ENCODE measurements at places on chromosomes 16 and 17.

DNA sequence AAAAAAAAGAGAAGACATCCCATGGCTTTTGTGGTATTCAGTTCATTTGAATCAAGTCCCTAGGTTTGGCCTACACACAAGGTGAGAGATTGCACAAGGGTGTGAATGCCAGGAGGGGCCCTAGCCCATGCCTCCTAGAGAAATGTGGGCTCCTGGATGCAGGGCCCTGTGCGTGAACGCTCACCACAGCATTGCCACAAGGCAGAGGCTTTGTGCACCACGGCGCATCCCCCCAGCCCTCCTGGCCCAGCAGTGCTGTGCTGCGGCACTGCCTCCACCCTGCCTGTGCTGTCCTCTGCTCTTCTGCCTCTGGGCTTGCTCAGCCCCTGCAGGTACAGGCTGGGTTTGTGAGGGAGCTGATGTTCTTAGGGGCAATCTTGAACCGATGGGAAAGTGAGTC, 80.9 kb upstream of the MED9 start:
- DNase-seq, result no peak

GRCh38 chr16:76176153-76176552, 101.0 kb upstream of the CNTNAP4 start:
- DNase-seq, result no peak

GRCh38 chr17:18041776-18042175, 2.6 kb downstream of the GID4 start:
- no peak for DNase-seq

GRCh38 chr16:57688487-57688986, 6.1 kb upstream of the DRC7 start:
- DNase-seq, result no peak

- no peak for DNase-seq
Measured at GRCh38 chr17:49370971-49371834, 9.2 kb upstream of the ZNF652 start.

- DNase-seq, result no peak
Measured at GRCh38 chr17:63173450-63173849, 207.4 kb downstream of the TANC2 start.

DNA sequence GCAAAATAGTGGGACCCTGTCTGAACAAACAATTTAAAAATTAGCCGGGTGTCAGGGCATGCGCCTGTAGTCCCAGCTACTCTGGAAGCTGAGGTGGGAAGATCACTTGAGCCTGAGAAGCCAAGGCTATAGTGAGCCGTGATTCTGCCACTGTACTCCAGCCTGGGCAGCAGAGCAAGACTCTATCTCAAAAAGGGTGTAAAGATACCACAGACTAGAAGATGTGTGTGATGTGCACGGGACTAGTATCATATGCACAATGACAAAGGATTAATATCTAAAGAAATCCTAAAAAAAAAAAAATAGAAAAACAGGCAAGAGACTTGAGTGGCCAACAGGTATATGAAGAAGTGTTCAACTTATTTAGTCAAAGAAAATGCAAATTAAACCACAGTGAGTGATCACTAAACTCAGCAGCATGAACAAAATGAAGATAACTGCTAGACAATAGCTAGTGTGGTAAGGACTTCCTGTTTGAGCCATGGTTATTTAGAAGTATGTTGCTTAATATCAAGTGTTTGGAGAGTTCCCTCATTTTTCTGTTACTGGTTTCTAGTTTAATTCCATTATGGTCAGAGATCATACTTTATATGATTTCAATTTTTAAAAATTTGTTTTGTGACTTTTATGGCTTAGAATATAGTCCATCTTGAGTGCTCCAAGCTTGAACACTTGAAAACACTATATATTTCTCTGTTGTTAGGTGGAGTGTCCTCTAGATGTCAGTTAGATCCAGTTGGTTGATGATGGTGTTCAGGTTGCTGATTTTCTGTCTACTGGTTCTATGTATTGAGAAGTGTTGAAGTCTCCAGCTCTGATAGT, 14.7 kb upstream of the SLX4 start:
- DNase-seq, result no peak

GRCh38 chr17:57672971-57673370, 72.1 kb downstream of the CCDC182 start:
- DNase-seq, result no peak

DNA sequence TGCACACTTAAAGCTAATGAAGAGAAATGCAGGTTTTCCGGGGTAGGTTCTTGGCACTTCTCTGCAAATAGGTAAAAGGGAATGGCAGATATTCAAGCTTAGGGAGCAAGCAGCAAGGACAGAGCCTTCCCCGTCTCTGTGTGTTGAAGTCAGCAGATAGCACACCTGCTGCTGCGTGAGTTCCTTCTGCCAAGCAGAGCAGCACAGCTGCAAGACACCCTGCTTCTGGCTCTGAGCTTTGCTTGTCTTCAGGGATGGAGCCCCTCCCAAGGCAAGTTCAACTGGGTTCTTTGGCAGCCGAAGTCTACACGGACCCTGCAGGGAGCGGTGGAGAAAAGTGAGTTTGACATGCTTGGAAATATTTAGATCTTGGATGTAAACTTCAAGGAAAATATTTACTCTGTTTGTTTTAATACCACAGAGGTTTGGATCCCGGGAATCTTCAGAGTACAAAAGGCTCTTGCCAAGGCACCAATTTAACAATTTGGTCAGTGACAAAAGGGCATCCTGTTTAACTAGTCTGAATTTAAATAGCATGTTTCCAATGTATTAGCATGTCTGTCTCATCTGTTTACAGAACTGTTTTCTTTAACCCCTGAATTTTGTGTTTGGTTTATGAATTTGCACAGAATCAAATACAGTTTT, 113.4 kb upstream of the KCNJ16 start:
- no peak for DNase-seq

DNA sequence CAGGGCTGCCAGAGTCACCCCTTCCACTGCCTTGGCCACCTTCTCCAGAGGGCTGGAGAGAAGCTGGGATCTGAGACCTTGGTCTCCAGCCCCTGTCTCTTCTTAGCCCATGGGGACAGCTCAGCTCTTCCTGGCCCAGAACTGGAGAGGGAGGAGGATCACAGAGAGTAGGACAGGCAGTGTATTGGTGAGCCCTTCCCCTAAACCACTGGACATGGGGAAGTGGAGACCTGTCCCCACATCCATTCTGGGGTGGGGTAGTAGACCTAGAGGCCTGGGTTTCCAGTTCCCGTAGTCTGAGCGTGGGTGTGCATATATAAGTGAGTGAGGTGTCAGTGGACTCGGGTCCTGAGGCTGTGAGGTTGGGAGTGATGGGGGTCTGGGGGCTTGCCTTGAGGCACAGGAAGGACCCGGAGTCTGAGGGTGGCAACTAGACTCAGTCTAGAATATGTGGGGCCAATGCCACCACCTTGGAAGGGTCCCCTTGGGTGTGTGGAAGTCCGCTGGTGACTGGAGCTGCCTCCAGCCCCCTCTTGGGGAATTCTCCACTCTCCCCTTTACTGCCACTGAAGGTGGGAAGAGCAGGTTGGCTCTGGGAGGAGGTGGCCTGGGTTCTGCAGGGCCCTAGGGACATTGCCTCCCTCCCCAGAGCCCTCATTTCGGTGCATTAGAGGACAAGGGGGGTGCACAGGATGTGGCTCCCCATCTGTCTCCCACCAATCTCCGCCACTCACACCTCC, 19.9 kb downstream of the GJD3 start:
- DNase-seq, result no peak

GRCh38 chr17:64146418-64147109, 16.6 kb upstream of the ERN1 start:
- DNase-seq, result no peak

DNA sequence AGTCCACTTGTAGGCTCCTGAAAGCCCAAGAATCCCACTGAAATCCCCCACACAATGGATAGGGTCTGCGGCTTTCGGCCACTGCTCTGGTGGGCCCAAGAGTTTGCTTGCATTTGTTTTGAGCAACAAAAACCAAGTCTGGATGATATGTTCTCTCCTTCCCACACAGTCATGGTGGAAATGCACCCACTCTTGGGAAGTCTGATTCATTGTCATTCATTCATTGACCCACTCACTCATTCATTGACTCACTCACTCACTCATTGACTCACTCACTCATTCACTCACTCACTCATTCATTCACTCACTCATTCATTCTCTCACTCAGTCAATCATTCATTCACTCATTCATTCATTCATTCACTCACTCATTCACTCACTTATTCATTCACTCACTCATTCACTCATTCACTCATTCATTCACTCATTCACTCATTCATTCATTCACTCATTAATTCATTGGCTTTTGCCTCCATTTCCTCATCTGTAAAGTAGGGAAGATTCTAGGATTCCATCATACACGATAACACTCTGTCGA, 2.2 kb upstream of the CA5A start:
- no peak for DNase-seq

DNA sequence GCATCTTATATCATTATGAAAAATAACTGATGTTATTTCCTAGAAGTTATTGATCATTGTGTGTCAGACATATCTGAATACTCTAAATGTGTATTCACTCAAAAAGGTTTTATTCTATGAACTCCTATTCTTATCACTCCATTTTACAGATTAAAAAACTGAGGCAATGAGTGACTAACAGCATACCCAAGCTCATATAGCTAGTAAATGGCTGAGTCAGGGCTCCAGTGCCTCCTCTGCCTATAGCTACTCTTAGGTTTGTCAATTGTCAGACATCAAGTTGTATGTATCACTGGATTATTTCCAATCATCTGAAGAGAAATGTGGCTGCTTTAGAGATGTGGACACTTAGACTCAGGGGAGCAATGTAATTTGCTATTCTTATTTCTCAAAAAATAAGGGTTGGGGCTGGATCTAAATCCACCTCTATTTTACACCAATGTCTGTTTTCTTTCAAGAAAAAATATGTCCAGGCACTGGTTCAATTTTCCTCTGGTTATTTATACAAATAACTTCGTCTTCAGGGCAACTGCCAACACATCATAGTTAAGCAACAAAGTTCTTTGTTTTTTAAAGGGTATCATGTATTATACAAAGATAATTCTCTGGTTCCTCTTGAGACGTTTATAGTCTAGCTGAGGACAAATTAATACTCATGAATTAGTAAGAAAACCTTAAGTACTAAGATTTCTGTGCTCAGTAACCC, 328.9 kb upstream of the MAF start:
- no peak for DNase-seq

- no peak for DNase-seq
Measured at GRCh38 chr16:89256651-89257254, 39.2 kb downstream of the ZNF778 start.

DNA sequence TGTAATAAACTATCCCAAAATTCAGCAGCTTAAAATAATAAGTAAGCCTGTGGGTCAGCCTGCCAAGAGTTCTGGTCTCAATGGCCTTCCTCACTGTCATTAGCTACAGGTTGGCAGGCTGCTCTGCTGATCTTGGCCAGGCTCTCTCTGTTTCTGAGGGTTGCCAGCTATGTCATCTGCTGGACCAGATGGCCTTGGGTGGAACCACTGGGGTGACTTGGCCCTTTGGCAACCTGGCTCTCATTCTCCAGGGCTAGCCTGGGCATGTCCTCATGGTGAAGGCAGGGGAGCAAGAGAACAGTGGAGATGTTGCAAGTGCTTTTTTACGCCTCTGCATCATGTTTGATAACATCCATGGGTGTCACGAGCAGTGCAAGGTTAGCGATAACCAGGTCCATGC, 13.9 kb downstream of the ITGAM start:
- DNase-seq, result no peak

DNA sequence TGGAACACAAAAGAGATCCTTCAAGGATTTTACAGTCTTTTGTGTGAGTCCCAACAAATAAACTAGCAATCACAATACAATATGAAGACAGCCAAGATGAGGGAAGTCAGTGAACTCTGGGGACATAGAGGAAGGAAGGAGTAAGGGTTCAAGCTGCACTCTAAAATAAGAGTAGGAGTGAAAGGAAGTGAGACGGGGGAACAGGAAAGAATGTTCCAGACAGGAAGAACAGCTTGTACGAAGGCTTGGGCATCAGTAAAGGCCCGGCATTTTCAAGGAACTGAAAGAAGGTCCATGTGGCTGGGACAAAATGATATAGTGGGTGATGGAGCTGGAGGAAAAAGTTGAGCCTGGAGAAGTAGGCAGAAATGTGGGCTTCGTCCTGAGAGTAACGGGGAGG, 4.5 kb downstream of the CCL17 start:
- no peak for DNase-seq

GRCh38 chr17:61201211-61201610, 198.4 kb upstream of the TBX2 start:
- DNase-seq, result no peak

GRCh38 chr16:24996301-24996700, 18.9 kb downstream of the ARHGAP17 start:
- no peak for DNase-seq

DNA sequence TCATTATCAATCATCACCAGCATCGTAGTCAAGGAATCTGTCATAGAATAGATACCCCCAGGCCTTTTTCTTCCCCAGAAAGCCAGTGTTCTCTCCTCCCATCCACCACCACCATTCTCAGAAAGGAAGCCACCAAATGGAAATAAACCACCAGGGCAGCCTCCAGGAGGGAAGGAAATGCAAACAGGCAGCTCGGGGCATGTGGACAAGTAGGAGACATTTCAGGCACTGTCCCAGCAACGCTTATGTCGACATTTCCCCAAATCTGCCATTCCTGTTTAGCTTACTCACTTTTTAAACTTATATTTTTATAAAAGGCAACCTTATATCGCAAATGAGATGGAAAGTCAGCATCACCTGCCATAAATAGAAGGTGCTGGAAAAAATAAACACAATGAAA, 15.8 kb downstream of the EMP2 start:
- no peak for DNase-seq

DNA sequence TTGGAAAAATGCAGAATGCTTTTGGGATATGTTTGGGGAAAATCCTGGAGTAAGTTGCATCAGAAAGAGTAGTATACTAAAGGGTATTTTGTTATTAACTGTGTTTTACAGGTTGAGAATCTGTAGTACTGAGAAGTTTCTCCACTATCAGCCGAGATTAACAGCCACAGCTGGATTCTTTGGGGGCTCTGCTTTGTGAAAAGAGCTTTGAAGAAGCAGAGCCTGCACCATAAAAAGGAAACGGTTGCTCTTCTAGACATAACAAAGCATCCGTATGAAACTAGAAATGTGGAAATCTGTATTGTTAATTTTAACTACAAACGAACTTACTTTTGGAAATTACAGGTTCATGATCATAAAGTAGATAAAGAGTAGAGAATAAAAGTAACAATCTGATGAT, 5.3 kb downstream of the NLK start:
- no peak for DNase-seq

GRCh38 chr16:89060207-89060794, 33.4 kb upstream of the ACSF3 start:
- no peak for DNase-seq

- DNase-seq, result no peak
Measured at GRCh38 chr16:67750466-67750865, 31.4 kb upstream of the GFOD2 start.

- DNase-seq, result no peak
Measured at GRCh38 chr17:38455288-38455915, 27.1 kb downstream of the ARHGAP23 start.
